ENCODE measurements at places on chromosomes 13 and 19.

DNA sequence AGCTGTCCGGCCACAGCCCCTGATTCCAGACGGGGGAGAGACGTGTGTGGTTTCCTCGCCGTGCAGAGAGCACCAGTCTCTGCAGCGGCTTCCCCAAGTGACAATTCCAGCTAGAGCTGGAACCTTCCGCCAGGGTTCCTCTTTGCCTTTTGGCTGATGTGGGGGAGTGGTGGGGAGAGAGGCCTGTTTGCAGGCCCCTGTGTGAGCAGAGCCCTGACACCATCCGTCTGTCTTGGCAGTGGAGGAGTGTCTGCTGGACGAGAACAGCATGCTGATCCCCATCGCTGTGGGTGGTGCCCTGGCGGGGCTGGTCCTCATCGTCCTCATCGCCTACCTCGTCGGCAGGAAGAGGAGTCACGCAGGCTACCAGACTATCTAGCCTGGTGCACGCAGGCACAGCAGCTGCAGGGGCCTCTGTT is 25.0 kb downstream of the LAMP1 start:
- no peak for DNase-seq

DNA sequence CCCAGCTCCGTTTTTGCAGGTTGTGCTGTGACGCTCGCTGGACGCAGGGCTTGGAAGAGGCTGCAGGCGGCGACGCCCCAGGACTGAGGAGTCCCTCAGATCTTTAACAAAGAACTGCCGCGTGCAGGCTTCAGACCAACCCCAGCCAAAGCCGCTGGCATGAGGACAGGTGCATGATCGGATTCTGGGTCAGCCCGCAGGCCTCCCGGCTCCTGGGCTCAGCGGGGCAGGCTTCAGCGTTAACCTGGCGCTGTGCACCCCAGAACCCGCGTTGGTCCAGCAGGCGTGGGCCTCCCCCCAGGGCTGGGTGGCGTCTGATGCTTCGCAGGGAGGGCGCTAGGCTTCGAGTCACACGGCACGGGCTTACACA is 920 bp upstream of the TIMM13 start:
- no peak for DNase-seq

DNA sequence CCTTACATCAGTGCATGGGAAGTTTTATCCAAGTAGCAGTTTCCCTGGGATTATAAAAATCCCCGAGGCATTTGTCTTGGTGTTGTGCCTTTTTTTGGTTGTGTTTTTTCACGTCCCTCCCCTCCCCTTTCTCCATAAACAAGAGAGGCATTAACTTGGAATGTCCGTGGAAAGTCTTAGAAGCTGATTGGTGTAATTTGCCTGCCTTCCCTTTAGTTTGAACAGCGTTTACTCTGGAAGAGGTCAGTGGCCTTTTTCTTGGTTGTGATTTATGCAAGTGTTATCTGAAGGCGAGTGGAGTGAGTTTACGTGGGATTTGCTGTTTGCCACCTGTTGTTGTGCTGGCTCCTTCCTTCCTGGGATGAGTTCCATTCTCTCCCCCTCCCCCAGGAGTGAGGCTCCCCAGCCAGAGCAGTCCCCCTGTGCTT is 7.2 kb downstream of the ACTN4 start:
- DNase-seq, result no peak

DNA sequence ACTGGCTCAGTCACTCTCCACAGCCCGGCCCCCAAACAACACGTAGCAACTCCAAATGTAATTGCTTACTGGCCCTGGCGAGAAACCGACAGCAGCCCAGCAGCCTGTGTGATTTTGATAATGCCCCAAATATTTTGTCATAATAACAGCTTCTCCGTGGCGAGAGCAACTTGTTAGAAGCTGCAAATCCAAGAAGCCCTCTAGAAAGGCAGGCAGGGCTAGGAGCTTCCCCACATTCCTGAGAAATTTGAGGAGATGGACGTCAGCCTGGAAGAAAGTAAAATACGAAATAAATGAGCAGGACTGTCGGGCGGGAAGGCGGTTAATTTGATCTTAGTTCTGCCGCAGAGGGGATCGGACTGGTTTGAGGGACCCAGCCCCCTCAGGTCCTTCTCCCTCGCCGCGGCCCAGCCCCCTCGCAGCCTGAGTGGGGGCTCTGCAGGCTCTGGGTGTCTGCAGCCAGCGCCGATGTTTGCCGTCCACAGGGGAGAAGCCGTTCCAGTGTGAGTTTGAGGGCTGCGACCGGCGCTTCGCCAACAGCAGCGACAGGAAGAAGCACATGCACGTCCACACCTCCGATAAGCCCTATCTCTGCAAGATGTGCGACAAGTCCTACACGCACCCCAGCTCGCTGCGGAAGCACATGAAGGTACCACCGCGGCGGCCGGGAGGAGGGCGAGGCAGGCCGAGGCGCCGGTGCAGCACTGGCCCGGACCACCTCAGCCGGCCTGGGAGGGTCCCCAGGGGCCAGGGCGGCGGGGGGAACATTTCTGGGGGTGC is 3.1 kb downstream of the ZIC2 start:
- DNase-seq, result no peak

DNA sequence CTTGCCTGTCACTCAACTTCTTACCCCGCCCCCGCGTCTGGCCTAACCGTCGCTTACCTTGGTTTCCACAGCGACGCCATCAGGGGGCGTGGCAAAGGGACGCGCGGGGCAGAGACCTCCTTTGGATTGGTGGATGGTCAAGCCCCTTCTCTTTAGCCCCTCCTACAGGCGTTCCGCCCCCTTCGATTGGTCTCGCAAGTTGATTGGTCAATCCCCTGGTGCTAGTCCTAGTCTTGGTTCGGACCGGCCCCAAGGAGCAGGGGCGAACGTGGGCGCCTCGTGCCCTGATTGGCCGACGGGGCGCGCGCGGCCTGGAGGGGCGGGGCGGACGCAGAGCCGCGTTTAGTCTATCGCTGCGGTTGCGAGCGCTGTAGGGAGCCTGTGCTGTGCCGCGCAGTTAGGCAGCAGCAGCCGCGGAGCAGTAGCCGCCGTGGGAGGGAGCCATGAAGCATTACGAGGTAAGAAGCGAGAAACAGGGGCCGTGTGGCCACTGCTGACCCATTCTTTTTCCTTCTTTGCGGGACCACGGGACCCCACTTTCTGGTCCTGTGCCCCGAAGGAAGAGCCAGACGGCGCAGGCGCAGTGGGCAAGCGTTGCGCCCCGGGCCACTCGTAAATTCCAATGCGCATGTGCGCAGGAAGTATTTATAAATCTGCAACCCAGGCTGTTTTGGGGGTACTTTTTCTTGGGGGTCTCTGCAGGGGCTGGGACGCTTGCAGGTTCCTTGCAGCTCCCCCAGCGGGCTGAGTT is at the start of gene TECR:
Gene TECR (plus strand): TSS at position 341 of the 751 bp plus-strand sequence. CDS start 103 bp downstream, at position 444.
- peak; percentile 98 for DNase-seq

DNA sequence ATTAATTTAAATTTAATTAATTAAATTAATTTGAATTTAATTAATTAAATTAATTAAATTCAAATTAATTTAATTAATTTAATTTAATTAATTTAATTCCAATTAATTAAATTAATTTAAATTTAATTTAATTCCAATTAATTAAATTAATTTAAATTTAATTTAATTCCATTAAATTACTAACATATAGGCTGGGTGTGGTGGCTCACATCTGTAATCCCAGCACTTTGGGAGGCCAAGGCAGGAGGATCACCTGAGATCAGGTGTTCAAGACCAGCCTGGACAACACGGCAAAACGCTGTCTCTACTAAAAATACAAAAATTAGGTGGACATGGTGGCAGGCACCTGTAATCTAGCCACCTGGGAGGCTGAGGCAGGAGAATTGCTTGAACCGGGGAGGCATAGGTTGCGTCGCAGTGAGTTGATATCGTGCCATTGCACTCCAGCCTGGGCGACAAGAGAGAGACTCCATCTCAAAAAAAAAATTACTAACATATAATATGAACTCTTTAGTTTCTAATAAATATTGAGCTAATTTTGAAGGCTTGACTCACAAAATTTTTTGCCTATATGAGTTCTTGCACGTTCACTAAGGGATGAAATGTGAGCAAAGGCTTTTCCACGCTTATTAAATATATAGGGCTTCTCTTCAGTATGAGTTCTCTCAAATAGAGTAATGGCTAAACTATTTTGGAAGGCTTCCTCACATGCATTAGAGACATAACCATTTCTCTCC is 9.0 kb upstream of the USP29 start:
- no peak for DNase-seq

DNA sequence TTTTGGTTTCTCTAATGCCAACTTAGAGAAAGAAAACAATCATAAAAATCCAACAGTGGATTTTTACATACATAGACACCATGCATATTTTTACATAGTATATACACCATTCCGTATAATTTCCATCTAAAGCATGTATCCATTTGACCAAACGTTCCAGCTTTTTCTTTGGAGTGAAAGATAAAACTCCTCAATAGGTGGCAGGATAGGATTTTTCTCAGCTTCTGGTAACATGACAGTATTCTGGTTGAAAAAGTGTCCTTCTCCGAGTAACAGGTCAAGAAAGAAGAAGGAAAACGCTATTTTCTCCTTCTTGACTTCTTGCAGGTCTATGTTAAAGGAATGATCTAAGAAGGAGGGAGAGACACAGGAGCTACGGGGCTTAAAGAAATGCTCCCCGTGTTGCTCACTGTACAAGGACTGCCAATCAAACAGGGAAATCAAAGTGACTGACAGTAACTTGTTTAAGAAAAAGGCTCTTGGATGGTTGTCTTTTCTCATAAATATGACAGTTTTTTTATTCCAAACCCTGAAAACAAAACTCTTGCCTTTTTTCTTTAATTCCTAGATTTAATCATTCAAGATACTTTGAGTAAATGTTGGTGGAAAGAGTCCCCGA is 11.5 kb downstream of the FLT1 start:
- DNase-seq, result no peak

GRCh38 chr19:50213925-50214324 is 10.5 kb downstream of the MYH14 start:
- no peak for DNase-seq

DNA sequence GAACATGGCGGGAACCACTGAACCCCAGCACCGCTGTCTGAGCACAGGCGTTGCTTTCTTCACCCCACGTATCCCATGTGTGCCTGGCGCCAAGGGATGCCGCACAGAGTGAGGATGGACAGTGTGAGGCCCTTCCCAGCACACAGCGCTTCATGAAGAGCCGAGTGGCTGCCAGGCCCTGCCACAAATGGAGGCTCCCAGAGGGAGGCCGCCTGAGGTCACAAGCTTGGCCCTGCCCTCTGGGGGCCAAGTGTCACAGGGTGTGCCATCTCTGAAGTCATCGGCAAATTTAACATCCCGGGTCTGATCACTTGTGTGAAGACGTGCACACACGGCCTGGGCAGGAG is 24.4 kb downstream of the MPND start:
- DNase-seq, result no peak

DNA sequence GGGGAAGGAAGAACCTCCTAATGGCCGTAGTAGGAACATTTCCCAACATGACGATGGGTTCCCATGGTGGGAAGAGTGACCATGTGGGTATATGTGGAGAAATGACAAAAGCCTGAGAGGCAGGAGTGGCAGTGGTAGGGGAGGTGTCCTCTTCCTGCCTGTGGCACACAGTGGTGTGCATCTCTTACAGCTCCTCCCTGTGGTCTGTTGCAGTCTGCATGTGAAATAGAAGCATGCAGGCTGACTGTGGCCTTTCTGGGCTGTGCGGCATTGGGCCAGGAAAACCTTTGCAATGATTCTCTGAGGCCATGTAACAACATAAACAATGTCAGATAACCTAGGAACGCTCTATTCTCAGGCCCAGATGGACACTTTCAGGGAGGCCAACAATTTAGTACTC is 84.0 kb downstream of the LACC1 start:
- no peak for DNase-seq

DNA sequence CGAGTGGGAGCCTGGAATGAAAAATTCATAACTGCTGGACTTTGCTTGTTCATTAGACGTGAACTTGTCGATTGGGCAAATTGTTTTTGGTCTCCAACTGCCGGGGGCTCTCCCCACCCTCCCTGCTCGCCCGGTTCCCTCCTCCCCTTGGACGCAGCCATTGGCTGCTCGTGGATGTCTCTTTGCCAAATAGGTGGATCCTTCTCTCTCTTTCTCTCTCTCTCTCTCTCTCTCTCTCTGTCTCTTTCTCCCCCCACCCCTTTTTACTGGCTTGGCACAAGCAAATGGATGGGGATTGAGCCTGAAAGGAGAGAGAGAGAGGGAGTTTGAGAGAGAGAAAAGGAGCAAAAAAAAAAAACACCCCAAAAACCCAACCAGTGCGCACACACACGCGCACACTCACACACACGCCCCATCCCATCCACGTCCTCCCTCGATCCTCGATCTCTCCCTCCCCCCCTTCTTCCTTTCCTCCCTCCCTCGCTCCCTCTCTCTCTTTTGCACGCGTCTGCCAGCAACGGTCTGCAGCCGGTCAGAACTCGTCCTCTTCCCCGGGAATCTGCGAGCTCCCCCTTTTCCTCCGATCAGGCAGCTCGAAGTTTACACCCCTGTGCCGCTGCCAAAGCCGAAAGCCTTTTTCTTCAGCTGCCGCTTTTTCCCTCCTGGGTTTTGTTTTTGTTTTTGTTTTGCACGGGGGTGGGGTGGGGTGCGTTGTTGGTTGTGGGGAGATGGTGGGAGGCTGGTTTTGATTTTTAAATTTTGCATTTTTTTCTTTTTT is 27.8 kb downstream of the NFIX start:
- DNase-seq, result peak; percentile 88

DNA sequence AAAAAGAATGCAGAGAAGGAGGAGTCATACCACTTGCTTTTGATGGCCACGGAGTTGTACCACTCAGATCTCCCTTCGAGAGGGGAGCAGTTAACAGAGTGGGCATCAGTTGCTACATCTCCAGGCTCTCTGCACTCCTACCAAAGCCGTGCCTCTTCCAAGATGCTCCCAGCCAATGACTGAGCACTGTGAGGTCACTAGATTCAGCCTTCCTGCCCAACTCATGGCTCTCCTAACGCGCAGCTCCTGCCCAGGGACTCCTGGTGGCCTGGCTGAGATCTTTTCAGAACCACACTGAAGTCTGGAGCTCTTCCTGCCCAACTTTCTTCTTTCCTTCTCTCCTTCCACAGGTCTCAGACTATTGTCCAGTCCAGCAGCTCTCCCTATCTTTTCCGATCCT is 66.7 kb downstream of the LHFPL6 start:
- DNase-seq, result no peak

DNA sequence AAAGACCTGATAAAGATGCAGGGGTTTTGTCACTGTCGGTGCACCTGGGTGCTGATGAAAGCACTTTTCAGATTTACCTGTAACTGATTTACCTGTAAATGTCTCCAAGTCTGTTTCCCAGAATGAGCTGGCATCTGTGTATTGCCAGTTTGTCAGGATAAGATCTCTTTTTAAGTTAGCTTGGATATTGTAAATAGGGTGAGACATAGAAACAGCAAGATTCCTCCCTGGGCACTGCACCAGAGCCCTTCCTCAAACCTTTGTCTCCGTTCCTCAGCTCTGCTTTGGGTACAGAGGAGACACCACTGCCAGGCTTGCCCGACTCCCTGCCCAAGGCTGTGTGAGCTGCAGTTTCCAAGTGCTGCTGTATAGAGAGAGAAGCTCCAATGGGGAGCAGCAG is 158.6 kb downstream of the TNFRSF19 start:
- no peak for DNase-seq

DNA sequence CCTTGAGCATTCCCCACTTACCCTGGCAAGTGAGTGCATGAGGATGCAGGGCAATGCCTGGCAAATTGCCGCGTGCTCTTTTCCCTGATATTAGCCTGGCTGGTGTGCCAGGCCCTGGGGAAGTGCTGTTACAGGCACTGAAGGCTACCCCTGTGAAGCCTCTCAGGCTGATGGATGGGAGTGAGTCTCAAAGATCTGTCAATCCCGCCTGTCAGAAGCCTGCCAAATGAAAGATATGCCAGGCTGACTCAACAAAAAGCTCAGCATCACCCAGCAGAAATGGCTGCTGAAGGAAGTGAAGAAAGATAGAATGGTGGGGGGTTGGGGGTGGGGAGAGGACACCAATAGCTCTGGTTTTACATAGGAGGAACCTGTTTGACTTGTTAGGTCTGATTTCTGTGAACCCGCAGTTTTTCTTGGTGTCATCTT is 112.1 kb downstream of the LACC1 start:
- DNase-seq, result no peak
